ENCODE measurements at places on chromosomes 7 and 10.

DNA sequence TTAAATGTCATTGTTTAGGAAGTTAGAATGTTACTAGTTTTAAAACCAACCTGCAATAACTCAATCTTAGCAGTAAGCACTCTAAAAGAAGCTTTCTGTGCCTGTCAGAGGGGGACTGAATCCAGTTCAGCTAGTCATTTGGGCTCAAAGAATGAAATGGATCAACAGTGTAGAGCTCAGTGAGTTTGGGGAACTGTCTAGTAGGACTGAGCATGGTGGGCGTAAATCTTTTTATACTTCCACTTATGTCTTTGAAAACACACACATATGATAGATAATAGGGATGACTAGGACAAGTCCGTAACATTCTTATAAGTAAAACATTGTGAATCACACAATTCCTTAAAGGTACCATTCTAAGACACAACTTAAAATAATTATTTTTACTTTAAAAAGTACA, 11.5 kb downstream of the GSAP start:
- DNase-seq, result no peak

DNA sequence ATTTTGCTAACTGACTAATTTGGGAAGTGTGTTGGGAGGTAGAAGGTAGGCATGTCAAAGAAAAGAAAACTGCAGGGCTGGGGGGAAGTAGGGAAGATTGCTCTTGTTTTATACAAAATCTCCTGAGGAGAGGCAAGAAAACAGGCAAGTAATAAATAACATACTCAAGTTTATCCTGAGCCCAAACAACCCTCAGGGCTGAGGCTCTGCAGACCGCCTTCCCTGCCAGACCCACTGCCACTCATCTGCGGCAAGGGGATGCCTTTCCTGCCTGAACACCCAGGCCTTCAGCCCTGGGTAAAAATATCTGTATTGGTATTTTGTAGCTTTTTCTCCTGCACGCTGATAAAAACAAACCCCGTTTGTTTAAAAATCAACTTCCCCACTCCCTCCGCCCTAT, 399.8 kb upstream of the NFE2L3 start:
- no peak for DNase-seq

DNA sequence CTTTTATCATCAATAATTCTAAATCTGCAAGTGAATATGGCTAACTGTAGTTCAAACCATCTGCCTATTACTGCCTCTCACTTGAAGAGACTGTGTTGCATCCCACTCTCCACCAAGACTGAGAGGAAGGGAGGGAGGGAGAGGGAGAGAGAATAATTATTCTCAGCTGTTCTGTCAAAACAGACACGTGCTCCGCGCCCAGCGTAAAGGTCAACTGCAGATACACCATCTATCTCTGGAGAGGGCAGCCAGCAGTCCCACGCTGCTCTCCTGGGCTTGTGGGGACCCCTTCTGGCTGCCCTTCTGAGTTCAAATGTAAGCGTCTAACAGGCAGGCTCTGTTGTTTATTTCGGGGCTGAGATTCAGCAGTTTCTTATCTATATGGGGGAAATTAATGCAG, 625.5 kb upstream of the GALNT17 start:
- no peak for DNase-seq

- no peak for DNase-seq
Measured at GRCh38 chr7:141708351-141708750, at the start of gene WEE2. Gene WEE2, plus strand, starts transcription at chr7:141708353. Its CDS starts 406 bp downstream, at chr7:141708759.

GRCh38 chr10:120970595-120971529, 119.7 kb downstream of the WDR11 start:
- no peak for DNase-seq

- no peak for DNase-seq
Measured at GRCh38 chr10:33117230-33117629, 159.2 kb upstream of the ITGB1 start.

- DNase-seq, result no peak
Measured at GRCh38 chr7:99910976-99911375, 8.4 kb downstream of the TRIM4 start.

All from NCI-H510A (cell line).